Mesangial cell (primary cell): ENCODE measurements at places on chromosomes 13 and 19. TPM values are rescaled to one million over a fixed set of nuclear protein-coding genes. Genes with fewer than 3 reads are reported as not detected.

Gene LYPD5
- 0.13 and 0.33 TPM in 2 replicates for total RNA-seq

Gene CD22
- total RNA-seq: 1.1 TPM in 1 of 2 replicates, not detected in the other

Gene ZNF439
- total RNA-seq: 1.0 and 1.6 TPM in 2 replicates

Gene USF2
- total RNA-seq: 69.4 and 83.2 TPM in 2 replicates

Gene OR7D2
- total RNA-seq: 0.51 TPM in 1 of 2 replicates, not detected in the other

Gene PLA2G4C
- 1.1 and 7.0 TPM in 2 replicates for total RNA-seq

Gene PBX4
- total RNA-seq: 1.8 and 2.0 TPM in 2 replicates

Gene ZNF888
- total RNA-seq: 3.3 and 5.8 TPM in 2 replicates

Gene CEACAM16
- not detected in 2 replicates for total RNA-seq
